ENCODE measurements at places on chromosomes 3 and 15.

- DNase-seq, result no peak
Observed at GRCh38 chr3:55698831-55699230, 211.7 kb upstream of the WNT5A start.

GRCh38 chr3:30231277-30232141 lies 374.9 kb upstream of the TGFBR2 start:
- no peak for DNase-seq

DNA sequence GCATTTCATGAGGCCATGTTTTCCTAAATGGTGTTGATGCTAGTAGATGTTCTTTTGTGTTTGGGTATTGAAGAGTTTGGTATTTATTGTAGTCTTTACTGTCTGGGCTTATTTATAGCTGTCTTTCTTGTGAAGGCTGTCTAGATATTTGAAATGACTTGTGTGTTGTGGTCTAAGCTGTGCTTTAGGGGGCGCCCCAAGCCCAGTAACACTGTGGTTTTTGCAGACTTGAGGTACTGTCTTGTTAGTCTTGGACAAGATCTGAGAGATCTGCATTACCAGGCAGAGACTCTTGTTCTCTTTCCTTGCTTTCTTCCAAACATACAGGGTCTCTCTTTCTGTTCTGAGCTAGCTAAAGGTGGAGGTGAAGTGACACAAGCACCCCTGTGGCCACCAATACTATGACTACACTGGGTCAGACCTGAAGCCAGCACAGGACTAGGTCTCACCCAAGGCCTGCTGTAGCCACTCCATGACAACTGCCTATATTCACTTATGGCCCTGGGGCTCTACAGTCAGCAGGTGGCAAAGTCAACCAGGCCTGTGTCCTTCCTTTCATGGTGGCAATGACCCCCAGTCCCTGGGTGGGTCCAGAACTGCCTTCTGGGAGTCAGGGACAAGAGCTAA lies 152.1 kb upstream of the TBC1D5 start:
- DNase-seq, result no peak

- DNase-seq, result no peak
Observed at GRCh38 chr3:62749657-62750056, 125.6 kb downstream of the CADPS start.

- no peak for DNase-seq
Observed at GRCh38 chr15:67216859-67217258, 37.6 kb downstream of the AAGAB start.

DNA sequence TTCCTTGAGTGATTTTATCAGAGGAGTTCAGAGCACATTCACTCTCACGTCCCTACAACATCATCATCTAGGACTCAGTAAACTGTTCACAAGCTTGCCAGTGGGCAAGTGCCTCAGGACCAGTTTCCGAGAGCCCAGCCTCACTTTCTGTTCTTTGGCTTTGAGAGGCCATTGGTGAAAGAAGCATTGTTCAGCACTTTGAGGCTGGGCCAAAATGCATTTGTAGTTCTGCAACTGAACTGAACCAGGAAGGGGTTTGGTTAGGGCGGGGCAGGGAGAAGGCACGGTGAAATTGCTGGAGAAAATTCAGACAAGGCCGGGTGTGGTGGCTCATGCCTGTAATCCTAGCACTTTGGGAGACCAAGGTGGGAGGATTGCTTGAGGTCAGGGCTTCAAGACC lies 222.1 kb upstream of the CHRM5 start:
- DNase-seq, result no peak

- DNase-seq, result no peak
Observed at GRCh38 chr3:140765246-140765645, 87.4 kb downstream of the TRIM42 start.

DNA sequence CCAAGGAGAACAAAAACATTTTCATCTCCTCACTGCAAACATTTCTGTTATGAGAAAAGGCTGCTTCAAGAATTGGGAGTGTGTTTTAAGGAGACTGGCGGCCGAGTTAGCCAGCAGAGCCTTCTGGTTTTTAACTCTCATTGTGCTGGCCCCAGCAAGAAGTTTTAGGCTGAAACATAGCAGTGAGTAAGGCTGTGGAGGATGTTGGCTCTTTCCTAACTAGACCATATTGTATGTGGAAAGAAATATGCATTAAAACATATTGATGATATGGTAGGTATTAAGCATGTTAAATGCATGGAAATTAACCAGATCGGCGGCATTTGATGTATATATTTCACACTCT lies 90.7 kb downstream of the TIGIT start:
- no peak for DNase-seq

DNA sequence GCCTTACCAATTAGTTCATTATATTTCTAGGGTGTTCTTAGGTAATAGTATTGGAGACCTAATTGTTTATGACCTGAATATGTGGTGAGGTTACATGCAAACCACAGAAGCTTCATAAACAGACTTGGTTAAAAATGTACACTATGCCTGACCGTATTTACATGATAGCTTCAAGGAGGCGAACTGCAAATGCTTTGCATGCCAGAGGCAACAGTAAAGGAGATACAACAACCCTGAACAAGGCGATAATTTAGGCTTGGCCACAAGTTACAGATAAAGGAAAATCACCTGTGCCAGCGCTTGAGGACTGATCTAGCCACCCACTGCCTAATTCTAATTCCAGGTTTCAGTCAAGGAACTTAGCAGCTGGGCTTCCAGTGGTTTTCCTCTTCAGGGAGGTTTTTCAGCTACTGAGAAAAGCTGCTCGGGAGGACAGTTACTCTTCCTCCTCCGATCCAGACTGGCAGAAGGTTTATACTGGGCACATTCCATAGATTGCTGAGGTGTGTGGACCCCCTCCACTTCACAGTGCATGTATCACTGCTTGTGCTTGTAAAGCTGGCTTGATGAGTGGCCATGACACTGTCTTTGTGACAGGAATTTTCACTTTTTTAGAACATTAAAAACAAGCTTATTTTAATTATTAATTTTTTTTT lies 95.6 kb downstream of the DHX36 start:
- DNase-seq, result no peak

GRCh38 chr3:79329154-79329553 lies 438.6 kb downstream of the ROBO1 start:
- DNase-seq, result no peak

- DNase-seq, result peak; percentile 58
Observed at GRCh38 chr3:143443851-143444331, 324.3 kb downstream of the CHST2 start.

DNA sequence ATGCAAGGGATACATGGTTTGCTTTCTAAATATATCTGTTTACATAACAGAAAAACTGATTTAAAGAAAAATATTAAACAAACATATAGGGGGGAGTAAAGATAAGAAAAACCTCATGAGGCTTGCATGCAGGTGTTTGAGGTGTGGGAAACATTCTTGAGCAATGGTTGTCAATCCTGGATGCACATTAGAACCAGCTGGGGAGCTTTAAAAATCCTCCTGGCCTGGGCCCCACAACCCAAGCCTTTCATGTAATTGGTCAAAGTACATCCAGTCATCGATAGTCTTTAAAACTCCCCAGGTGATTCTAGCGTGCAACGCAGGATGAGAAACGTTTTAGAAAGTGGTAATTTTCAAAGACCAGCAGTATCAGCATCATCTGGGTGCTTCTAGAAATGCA lies 18.3 kb downstream of the NMNAT3 start:
- no peak for DNase-seq

Measured in adrenal gland (tissue), 19 donors.